Glutamatergic neuron (in vitro differentiated cells): ENCODE measurements at places on chromosomes 7 and 10.

DNA sequence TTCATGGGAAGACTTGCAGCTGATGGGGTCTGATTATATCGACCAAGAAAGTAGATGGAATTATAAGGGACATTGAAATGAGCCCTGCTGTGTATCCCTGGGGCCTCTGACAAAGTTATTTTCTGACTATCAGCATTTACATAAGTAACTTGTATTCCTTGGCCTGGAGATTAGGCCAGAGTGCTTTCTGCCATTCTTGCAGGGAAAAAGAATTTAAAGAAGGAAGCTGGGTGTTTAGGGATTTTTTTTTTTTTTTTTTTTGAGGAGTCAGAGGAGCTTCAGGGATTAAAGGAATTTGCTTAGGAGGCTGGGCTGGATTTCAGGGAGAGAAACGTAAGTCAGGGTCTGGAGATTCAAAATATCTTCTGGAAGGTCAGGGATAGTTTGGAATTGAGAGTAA lies 4.6 kb downstream of the SPAM1 start:
- no peak for DNase-seq

DNA sequence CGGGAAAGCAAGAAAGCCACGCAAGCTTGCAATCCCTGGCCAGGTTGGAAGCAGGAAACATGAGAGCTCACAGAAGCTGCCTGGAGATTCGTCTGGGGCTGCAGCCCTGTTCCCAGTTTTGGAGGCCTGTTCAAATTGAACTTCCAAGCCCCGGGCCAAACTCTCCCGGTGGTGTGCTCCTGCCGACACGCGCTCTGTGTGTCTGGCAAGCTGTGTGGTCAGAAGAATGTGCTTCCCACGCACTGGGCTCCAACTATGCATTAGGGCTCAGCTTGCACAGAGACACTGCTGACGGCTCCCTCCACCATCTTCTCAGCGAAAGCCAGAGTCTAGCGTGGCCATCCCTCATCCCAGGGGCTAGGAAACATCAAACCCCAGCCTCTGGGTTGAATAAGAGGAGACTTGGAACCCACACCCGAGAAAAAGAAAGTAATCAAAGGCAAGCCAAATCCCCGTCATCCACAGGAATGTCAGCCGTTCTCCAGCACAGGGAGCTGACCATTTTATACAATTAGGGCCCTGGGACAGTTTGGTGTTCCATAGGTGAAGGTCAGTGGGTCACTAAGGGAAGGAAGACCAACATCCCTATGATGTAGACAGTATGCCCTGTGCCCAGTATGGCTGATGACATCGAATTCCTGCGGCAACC lies 107.2 kb downstream of the FGFR2 start:
- DNase-seq = no peak

- no peak for DNase-seq
These were observed 252.7 kb downstream of the KIF20B start for GRCh38 chr10:89954061-89954460.

DNA sequence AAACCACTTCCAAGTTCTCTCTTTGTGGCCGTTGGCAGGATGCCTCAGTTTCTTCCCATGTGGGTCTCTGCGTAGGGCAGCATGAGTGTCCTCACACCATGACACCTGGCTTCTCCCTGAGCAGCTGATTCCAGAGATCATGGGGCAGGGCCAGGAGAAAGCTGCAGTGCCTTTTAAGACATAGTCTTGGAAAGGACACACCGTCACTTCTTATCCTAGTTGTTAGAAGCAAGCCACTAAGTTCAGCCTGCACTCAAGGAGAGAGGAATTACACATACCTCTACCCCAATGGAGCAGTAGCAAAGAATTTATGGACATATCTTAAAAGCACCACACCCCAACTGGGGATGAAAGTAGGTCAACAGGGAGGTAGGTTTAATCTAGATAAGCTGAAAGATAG lies 16.4 kb downstream of the NODAL start:
- DNase-seq = no peak

GRCh38 chr7:17380736-17381662 lies 82.5 kb downstream of the AHR start:
- DNase-seq = no peak

DNA sequence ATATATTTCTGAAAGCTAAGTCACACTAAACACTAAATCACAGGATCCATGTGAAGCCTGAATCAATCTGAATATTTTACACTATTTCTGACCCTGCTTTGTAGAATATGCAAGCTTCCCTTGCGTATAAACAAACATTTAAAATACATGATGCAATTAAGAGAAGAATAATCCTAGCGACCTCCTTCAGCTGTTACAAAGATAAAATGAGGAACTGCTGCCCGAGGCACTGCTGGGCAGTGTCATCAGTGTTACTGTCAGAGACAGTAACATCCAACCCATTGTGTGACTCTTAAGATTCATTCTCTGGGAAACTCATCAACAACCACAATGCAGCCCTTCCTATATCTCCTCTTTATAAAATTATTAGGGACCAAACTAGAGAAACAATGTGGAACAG lies 61.6 kb downstream of the COBL start:
- no peak for DNase-seq

GRCh38 chr7:148633761-148634160 lies 43.2 kb downstream of the C7orf33 start:
- no peak for DNase-seq

DNA sequence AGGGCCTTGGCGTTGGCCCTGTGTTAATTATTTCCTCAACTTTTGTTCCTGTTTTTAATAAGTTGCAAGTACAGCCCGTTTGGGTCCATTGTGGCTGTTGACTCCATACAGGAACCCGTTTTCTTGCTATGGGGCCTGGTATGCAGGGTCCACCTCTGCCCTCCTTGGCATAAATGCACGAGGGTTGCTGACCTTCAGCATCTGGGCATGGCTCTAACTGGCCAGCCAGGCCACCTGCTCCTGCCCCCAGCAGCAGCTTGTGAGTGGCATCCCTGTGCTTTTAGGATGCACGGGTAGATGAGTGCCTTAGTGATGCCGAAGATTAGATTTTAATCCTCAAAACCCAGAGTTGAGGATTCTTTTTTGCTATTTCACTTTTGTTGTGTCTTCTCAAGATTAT lies 123.2 kb downstream of the GLRX3 start:
- no peak for DNase-seq

DNA sequence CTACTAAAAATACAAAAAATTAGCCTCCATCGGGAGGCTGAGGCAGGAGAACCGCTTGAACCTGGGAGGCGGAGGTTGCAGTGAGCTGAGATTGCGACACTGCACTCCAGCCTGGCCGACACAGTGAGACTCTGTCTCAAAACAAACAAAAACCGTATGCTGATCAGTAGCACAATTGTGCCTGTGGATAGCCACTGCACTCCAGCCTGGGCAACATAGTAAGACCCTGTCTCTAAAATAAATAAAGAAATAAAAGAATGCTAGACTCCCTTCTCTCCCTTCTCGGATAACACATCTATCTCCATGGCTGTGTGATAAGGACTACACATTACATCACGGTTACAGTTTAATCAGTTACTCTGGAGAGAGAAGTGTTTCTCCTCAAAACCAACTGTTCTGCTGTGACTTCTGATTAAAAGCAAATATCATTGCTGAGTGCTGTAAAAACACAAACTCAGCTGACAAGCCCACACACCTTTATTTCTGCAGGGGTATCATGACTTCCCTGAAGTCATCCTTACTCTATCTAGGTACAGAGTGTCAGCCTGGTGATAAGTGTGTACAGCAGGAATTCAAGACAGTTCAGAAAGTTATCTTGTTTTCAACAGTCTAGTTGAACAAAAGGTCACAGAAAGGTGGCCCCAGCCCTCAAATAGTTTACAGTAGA lies 5.3 kb upstream of the ARHGAP19 start:
- DNase-seq = no peak

GRCh38 chr7:40760293-40760964 lies 625.6 kb downstream of the SUGCT start:
- DNase-seq = no peak

DNA sequence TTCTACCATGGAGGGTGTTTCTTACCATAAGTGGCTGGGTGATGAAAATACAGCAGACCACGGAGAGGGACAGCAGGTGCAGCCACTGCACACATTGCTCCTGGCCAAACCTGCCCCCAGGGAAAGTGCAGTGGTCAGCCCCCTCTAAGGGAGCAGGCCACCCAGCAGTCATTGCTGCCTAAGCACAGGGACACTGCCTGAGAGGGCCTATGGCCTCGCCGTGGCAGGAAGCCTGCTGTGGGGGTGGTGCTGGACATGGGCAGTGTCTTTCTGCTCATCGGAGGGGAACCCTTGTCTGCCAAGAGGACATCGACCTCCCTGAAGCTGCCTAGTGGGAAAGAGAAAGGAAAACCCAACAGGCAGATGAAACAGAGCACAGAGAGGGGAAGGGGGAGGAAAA lies 118.3 kb downstream of the PKD1L1 start:
- DNase-seq = no peak

DNA sequence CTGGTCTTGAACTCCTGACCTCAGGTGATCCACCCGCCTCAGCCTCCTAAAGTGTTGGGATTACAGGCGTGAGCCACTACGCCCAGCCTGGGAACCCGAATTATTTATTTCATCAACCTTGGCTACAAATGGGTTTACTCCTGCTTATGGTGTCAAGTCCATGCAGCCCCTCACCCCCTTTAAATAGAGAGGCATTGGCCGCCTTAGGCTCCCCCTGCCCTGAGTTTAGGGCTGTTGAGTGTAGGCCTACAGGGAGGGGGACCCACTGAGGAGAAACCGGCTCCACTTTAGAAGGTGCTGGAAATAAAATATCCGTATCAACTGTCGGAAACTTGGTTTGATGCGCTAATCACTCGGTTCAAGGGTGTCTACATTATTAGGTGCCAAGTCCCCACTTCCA lies 8.7 kb upstream of the SP8 start:
- DNase-seq = no peak

GRCh38 chr7:21724562-21724961 lies 181.7 kb downstream of the DNAH11 start:
- no peak for DNase-seq

GRCh38 chr7:20284003-20284770 lies 46.5 kb upstream of the ITGB8 start:
- no peak for DNase-seq

GRCh38 chr10:108561649-108562048 lies 1361.7 kb downstream of the XPNPEP1 start:
- no peak for DNase-seq

GRCh38 chr10:103842605-103843004 lies 12.8 kb downstream of the SH3PXD2A start:
- no peak for DNase-seq

GRCh38 chr10:114955984-114956383 lies 18.0 kb downstream of the TRUB1 start:
- no peak for DNase-seq

GRCh38 chr7:94239661-94240234 lies 154.9 kb upstream of the COL1A2 start:
- no peak for DNase-seq

DNA sequence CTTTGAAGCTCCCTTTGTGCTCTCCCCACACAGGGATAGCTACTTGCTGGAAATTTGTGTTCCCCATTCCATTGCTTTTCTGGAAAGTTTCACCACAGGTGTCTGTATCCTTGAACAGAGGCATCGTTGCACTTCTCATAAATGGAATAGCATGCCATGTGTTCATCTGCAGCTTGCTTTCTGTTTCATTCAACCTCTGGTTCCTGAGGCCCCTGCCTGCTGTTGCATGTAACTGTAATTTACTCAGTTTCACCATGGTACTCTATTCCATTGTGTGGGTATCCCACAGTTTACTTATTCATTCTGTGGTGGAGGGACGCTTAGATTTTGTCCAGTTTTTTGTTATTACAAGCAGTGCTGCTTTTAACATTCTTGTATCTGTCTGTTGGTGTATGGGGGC lies 32.0 kb downstream of the EEPD1 start:
- DNase-seq = no peak

GRCh38 chr7:372932-373791 lies 83.2 kb downstream of the FOXL3 start:
- peak; percentile 13 for DNase-seq

GRCh38 chr7:102395873-102396709 lies at the start of gene PRKRIP1:
PRKRIP1 (plus strand) TSS chr7:102396363; CDS start chr7:102396412, 49 bp downstream.
- peak; percentile 83 for DNase-seq
